ENCODE measurements at places on chromosomes 3 and 15.
A peak's percentile ranks its signal among the peaks of the same experiment; 100 is the strongest.

- DNase-seq: no peak
These were observed 92.6 kb upstream of the SNTN start for GRCh38 chr3:63559884-63560283.

GRCh38 chr3:59559721-59560435, 510.1 kb upstream of the CFAP20DC start:
- DNase-seq: peak; percentile 48

- no peak for DNase-seq
These were observed 220.1 kb upstream of the CDIN1 start for GRCh38 chr15:36359286-36359685.

DNA sequence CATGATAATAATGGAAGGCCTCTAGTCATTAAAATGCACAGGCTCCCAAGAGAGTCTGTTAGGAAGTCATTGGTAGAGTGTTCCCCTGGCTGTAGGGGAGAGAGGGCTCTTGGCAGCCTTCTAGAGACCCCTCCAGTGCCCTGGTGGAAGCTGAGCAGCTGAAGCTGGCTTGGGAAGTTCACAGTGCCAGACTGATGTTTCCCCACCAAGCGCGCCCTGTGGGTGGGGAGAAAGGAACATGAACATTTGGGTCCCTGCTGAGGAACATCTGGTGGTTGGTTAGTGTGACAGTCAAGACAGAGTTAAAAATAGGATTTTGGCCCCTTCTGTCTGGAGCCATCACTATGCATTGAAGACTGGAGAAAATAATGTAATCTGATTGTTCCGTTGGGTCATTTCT, 37.1 kb upstream of the RGMA start:
- DNase-seq: no peak

GRCh38 chr3:31114929-31115283, 220.4 kb upstream of the GADL1 start:
- DNase-seq: no peak

- no peak for DNase-seq
These were observed 83.4 kb upstream of the MEX3B start for GRCh38 chr15:82129149-82129692.

GRCh38 chr3:112132975-112133448, at the start of gene GCSAM:
GCSAM (minus strand) TSS chr3:112133248; CDS start chr3:112133120, 128 bp downstream.
- no peak for DNase-seq

- no peak for DNase-seq
These were observed 182.5 kb downstream of the TNIK start for GRCh38 chr3:171277456-171278298.

- DNase-seq: no peak
These were observed 61.6 kb downstream of the ST8SIA2 start for GRCh38 chr15:92455271-92455670.
